ENCODE measurements at places on chromosomes 5 and 9.

GRCh38 chr5:112390327-112390726, 28.8 kb downstream of the EPB41L4A start:
- no peak for DNase-seq

DNA sequence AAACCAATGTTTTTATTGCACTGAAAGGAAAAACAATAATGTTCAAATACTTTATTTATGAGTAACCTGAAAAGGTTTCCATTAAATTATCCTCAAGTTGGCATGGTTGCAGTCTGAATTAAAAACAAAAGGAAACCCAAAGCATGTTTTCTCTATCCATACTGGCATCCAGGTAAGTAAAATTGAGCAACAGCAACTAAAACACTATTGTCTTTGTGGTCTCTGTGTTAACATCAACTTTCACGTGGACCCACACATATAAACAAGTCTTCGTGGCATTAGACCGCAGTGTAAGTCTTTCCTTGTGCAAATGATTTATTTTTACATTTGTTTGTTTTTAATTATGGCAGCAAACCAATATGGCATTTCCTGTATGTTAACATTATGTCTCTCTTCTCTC, 757.6 kb downstream of the SEMA5A start:
- DNase-seq = no peak

DNA sequence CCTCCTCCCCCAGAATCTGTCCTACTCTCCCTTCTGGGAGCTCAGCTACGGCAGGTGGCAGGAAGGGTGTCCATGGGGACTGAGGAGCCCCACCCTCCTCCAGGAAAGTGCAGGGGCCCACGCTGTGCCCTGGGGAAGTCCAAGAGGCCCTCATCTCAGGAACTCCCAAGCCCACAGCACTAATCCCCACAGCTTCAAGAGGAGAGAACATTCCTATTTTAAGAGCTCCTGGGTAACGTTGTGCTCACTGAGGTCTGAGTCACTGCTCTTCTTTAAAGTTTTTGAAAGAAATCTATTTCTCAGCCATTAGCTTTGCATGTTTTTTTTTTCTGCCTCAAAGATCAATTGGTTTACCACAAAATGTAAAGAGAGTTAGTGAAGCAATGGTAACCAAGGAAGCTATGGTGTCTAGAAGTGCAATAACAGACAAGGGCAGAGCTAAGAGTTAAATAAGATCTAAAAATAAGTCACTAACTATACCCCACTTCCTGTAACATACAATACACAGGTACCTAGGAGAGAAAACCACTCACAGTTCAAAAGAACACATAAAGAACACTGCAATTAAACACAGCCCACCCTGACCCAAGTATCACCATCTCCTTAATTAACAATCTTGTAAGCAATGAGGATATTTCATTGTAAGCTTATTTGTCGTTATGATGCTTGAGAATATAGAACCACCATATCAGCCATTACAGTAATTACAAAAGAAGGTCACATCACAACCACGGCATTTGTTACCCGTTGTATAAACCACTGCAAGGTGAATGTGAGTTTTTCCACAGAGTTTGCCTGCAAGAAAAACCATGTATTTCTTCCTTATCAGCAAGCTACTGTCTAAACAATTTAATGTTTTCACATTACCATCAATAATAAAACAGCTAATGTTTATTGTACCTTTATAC, 382.3 kb upstream of the SLC30A5 start:
- no peak for DNase-seq

- no peak for DNase-seq
Observed at GRCh38 chr9:122929796-122930354, 1.4 kb downstream of the ZBTB26 start.

DNA sequence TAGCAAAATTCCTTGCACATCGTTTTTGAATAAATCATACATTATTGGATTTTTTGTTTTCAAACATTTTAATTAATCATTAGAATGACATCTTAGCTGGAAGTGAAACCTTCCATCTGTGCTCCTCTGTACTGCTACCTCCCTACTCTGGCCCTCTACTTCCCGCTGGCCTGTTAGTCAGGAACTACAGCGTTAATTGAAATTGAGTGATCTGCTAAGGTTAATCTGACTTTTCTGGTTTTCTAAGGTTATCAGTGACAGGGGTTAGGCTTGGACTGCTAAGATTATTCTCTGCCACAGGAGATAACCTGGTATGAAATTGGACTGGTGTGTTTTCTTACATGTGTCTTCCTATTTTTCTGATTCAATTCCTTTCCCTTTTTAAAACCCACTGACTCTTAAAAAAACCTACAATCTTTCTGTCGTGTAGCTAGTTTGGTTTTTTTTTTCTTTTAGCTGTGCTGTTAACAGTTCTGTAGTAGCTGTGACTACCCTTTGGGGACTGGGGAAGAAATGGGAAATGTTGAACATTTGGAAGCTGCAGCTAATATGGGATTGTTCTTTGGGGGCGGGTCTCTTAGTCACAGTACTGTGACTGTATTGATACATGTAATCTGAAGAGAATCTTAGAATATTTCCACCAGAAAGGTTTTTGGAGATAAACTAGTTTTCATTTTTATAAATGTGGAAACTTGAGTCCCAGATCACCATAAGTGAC, 4.6 kb downstream of the KIF2A start:
- DNase-seq = no peak

- no peak for DNase-seq
Observed at GRCh38 chr5:61626639-61627282, 294.7 kb downstream of the ZSWIM6 start.

DNA sequence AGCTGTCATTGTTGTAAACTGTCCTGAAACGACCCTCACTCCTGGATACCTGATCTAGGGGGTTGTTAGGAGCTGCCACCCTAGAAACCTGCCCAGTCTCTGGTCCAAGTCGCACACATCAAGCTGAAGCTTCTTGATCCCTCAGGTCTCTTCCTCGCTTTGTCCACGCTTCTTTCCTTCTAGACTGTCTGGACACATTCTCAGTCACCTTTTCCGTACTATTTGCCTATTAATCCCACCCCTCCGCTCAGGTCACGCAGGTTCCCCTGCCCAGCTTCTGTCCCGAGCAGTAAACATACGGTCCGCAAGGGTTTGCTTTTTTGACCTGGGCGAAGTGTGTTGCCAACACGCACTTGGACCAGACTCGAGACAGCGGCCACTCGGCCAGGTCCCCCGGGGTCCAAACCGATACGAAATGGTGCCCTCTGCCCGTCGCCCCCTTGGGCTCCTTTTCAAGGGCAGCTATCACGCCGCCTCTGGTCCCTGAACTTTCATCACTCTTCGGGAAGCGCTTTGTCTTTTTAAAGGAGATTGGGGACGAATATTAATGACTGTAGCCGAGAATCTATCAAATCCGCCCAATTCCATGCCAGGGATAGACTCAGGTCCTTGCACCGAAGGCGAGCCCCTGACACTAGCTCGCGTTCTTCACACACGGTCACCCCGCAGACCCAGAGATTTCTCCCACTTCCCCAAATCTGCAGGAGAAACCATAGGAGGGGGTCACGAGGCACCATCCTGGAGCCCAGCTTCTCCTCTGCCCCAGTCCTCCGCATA, 814 bp downstream of the PLCXD3 start:
- DNase-seq = no peak

DNA sequence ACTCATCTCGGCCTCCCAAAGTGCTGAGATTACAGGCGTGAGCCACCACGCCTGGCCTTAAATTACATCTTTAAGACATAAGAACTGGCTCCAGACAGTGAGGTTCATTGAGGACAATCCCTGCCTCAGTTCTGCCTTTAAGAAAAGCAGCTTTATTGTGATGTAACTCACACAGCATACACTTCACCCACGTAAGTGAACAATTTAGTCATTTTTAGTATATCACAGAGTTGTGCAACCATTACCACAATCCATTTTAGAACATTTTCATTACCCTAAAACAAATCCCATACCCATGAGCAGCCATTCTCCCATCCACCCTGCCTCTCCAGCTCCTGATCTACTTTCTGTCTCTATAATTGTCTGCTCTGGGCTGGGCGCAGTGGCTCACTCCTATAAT, 24.0 kb upstream of the LTC4S start:
- DNase-seq = no peak

DNA sequence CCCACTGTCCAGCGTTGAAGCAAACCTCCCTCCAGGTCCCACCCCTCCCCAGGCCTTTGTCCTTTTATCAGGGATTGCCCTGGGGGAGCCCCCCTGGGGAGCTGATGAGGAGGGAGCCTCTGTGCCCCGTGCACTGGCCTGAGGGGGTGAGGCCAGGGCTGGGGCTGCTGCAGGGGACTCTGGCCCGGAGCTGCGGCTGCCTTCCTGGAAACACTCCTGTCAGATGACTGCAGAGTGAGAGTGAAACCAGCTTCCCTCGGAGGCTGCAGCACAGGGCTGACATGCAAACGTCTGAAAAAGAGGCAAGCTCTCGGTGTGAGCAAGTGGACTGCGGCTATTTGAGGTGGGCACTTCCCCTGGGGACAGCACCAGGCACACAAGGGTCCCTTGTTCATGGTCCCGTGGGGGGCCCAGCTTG, 4.6 kb upstream of the TRAF2 start:
- peak; percentile 22 for DNase-seq

DNA sequence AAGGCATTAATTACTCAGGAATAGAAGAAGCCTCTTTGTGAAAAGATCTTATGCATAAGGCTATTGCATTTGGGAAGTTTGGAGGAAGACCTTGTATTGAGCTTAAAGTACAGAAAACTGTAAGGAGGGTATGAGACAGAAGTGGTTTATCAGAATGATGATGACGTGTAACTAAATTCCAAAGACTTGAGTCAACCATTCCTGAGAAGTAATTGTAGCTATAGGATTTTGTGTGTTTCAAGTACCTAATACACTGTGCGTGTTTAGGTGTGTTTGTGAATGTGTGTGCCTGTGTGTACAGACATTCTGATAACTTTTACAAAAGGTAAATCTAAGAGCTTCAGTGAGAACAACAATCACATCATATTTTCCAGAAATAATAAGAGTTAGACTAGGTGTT, 46.5 kb upstream of the IRX2 start:
- DNase-seq = no peak

GRCh38 chr9:36276781-36277181, 18.5 kb upstream of the GNE start:
- no peak for DNase-seq

DNA sequence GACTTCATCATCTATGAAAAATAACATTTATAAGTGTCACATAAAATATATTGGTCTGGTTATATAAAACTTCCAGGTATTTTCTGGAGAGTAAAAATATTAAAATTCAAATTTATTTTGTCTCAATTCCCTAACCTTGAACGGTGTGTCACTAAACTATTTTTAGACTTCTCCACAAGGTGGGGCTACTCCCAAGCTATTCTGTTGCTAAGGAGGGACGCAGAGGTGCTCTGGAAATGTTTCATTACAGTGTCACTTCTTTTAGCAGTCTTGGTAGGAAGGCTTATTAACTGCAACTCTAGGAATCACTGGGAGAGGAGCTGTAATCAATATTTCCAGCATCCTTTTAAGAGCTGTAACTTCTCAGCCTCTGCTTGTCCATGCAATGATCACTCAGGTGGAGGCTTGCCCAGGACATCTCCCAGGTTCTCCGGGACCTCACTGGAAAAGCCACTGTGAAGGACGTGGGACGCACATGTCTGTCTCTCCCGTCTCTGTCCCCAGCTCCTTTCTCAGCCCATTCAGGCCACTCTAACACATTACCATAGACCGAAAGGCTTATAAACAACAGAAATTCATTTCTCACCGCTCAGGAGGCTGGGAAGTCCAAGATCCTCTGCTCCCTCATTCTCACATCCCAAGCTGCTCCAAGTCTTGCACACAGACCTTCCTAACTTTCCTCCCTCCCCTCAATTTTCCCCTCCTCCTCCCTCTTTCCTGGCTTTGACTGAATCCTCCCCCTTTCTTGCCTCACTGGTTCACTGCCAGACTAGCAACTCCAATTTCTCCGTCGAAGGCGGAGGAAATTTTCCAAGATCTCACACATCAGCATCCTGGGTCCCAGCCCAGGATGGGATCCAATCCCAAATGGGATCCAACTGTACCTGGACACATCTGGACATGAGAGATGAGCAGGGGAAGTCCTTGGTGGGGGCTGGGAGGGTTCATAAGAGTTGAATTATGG, 32.7 kb upstream of the DNAH5 start:
- no peak for DNase-seq

DNA sequence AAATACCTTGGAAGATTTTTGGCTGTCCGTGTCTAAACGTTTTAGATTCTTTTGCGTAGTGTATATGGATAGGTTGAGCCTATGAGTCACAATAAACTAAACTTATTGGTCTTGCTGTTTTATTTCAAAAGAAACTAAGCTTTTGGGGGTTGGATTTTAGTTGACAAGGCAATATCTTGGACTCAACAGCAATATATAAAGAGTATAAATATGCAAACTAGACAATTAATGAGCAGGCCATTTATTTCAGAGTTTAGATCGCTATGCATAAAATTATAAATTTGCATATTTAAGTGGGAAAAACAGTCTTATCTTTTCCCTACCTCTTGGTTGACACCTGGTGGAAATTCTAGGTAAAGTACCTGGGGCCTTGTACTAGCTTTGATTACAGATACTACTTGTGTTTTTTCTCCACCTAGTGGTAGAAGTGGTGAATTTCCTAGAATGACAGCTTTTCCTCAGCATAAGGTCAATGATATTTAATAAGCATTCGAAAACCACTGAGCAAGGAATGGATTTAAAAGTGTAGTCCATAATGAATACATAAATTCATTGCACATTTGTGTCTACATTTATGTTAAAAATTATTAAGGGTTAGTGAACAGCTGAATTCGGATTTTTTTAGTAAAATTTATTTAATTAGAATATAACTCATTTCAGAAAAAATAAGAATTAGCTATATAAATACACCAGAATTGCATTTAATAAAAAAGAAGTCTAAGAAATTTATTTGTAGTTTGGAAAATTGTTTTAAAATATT, 1.7 kb upstream of the ARRDC3 start:
- no peak for DNase-seq

- DNase-seq = peak; percentile 69
Observed at GRCh38 chr5:177500685-177501522, 3.5 kb upstream of the PDLIM7 start.

DNA sequence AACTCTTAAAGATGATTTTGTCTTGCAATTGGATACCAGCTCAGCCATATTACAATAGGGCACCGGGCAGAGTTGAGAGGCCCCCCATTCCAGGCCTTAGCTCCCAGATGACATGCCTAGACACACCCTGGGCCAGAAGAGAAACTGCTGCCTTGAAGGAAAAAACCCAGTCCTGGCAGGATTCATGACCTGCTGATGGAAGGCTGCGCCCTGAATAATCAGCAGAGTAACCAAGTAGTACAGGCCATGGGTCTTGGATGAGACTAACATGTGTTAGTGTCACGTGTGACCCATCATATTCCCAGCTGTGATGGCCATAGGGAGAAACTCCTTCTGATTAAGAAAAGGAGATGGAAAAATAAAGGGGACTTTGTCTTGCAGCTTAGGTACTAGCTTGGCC, 39.0 kb upstream of the DEPDC1B start:
- DNase-seq = no peak
